Esophagus squamous epithelium (tissue), 5 donors: ENCODE measurements at places on chromosomes 3 and 15.

DNA sequence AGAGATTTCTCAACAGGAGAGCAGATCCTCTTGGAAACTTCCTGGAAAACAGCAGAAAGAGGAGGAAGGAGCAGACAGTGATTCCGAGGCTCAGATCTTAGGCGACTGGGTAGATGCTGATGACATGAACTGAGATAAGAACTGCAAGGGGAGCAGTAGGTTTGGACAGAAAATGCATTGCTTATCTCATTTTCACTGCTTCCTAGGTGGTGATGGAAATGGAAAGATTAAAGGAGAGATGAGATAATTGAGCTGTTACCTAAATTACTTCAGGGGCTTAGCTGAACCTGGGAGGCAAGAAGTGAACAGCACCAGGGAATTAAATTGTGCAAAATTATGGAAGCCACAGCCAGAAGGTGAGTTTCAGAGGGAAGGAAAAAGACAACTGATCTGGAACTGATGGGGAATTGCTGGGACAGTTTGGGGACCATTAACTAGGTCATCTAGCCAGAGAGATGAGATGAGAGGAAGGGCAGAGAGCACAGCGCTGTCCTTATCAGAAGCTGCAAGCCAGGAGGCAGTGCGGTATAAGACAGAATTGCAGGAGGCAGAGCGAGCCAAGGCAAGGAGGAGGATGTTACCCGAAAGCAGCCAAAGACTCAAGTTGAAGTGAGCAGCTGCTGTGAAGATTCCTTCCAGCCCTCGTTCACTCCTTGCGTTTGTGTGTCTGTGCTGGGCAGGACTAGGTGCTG lies 140.4 kb downstream of the SRGAP3 start:
- no peak for DNase-seq

DNA sequence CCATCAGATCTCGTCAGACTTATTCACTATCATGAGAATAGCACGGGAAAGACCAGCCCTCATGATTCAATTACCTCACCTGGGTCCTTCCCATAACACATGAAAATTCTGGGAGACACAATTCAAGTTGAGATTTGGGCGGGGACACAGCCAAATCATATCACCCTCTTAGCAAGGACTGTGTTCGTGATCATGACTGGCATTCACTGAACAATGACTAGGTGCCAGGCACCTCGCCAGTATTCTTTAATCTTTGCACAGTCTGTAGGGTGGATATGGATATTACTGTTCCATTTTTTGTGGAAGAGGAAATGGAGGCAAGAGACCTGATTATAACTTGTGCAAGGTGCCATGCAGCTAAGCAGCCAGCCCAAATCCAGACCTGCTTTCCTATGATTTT lies 77.5 kb downstream of the IGF1R start:
- no peak for DNase-seq

- no peak for DNase-seq
Observed at GRCh38 chr3:170423001-170423615, 4.4 kb downstream of the CLDN11 start.

- no peak for DNase-seq
Observed at GRCh38 chr15:62456011-62456920, 291.2 kb upstream of the C2CD4B start.

DNA sequence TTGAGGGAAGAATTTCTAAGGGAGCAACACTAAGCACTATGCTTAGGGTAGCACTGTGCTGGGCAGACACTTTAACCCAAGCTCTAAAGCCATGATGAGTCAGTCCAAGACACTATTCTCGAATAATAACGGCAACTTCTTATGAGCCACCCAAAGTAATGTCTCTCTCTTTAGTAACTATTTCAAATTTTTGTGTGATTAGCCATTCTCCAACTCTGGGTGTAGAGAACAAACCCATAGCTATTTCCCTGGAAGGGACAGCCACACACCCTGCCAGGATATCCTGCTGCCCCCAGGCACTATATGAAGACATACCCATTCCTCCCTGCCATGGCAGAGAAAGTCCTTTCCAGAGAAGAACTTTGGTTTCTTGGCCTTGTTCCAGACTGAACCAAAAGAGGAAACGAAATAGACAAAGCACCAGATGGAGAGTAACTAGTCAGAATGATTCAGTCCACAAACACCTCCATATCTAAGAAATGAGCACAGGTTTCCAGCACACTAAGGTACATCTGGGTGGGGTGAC lies 384.9 kb upstream of the THBS1 start:
- DNase-seq: no peak

- DNase-seq: no peak
Observed at GRCh38 chr15:57377478-57377847, 1.2 kb downstream of the CGNL1 start.

DNA sequence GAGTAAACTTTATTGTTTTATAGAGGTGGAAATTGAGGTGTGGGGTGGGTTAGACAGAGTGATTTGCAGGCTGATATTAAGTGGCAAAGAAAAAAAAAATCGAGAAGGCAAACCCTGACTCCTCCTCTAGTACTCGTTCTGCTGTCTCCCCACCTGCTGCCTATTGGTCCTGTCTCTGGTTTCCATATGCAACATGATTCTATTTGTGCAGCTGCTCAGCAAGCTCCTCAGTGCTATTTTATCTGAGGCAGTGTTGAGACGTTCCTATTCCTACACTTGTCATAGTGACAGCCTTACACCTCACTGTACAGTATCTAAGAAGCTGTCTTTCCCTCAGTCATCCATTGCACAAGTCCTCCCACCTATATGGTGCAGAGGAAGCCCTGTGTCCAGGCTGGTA lies 45.1 kb downstream of the RSL24D1 start:
- no peak for DNase-seq

DNA sequence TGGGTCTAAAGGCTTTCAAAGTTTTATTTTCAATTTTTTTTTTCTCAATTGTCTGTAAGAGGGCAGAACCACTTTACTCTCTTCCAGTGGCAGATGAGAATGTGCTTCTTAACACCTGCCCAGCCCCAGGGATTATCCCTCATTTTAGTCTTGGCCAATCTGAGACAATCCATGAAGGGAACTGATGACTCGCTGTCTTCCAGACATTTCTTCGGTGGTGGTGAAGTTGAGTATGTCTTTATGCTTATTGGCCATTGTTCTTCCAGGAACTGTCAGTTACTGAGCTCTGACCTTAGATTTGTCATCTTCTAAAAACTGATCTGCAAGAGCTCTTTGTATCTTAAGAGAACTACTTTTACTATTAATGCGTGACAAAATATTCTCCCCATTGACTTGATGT lies 139.5 kb downstream of the TJP1 start:
- no peak for DNase-seq

GRCh38 chr15:27249760-27250109 lies 278.8 kb downstream of the GABRG3 start:
- no peak for DNase-seq

DNA sequence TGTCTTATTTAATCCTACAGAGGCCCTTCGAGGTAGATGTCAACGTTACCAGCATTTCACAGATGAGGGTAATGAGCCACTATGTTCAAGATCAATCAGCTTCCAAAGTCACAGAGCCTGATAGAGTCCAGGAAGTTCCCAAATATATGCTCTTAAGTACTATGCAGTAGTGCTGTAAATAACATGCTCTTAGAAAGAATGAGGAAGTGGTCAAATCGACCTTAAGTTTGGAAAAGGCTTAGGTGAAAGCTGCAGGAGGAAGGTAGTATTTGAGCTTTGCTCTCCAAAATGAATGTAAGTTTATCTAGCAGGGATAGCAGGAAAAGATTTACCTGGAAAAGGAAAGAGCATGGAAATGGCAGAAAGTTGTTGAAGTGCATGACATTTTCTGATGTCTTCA lies 234.0 kb downstream of the RBMS3 start:
- DNase-seq: no peak

DNA sequence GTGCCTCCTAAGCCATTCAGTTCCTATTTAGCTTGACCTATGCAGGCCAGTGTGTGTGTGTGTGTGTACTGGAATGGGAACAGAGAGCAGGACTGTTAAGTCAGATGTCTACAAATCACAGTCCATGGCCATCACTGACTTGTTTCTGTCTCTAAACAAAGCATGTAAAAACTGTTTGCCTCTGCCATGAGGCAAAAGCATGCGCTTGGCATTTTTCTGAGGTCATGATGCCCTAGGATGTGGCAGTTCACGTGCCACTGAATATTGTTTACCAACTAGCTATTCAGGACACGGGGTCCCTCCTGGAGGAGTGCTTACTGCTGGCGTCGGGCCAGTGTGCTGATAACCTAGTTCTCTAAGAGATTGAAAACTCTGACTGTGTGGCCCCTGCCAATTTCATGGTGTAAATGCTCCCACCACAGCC lies 8.2 kb upstream of the ATP13A3 start:
- no peak for DNase-seq

DNA sequence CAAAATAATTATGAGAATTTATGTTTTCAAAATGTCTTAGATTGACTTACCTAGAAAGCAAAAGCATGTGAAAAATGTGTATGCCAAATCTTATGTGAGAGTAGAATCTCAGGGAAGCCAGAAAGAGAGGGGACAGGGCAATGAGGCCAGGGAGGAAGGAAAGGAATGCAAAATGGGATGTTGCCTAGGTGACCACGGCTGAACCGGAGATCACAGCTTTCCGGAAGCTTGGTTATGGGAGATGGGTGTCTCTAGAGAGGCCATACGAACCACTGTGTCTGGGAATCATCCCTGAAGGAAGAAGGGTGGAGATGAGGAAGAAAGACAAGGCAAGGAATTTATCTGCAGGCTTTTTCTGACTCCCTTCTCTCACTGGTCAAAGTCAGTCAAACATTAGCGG lies 76.0 kb downstream of the SUCLG2 start:
- DNase-seq: no peak

- no peak for DNase-seq
Observed at GRCh38 chr3:55687526-55687925, 200.4 kb upstream of the WNT5A start.

DNA sequence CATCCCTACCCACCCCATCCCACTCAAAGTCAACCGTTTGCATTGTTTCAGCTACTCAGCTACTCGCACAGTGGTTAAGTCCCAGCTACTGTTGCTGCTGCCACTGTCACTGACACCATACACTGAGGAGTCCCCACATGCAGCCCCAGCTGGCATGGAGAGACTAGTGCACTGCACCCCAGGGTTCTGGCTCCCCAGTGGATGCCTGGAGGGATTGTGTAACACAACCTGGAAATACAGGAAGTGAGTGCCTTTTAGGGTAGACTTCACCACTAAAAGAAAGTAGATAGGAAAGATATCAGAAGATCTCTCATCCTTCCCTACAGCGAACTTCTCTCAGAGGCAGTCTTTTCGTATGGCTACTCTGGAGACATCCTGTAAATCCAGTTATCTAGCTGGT lies 169.2 kb upstream of the STRIT1 start:
- DNase-seq: no peak

- no peak for DNase-seq
Observed at GRCh38 chr3:176074096-176074495, 1123.2 kb downstream of the TBL1XR1 start.

- DNase-seq: no peak
Observed at GRCh38 chr3:126372413-126373145, 15.4 kb upstream of the KLF15 start.

DNA sequence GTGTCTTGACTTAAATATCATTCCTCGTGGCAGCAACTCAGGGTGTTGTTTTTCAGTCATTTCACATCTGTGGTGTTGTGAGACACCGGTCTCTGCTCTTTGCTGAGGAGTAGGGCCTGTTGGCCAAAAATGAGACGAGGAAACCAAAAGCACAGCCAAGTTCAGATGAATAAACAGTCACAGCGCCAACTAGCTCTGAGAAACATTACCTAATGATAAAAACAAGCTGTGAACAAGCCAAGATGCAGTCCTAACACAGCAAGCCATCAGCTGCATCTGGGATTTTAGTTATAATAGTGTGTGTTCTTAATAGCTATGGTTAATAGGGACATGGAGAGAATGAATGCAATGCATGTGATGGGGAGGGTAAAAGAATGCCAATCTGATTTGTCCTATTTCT lies 843.4 kb upstream of the DPPA4 start:
- no peak for DNase-seq

DNA sequence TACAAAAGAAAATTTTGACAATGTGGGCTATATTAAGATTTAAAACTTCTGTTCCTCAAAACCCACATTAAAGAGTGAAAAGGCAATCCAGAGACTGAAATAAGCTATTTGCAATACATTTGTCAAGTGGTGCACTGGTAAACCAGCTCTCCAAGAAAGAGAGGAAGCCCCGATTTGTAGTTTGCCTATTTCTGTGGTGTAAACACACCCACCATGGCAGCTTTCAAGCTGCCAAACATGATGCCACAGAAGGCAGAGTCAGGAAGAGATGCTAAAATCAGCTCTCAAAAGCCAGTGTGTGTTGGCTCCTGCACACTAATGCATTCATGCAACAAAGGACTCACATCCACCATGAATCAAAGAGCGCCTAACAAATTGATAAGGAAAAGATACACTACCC lies 17.5 kb downstream of the RFTN1 start:
- DNase-seq: no peak

DNA sequence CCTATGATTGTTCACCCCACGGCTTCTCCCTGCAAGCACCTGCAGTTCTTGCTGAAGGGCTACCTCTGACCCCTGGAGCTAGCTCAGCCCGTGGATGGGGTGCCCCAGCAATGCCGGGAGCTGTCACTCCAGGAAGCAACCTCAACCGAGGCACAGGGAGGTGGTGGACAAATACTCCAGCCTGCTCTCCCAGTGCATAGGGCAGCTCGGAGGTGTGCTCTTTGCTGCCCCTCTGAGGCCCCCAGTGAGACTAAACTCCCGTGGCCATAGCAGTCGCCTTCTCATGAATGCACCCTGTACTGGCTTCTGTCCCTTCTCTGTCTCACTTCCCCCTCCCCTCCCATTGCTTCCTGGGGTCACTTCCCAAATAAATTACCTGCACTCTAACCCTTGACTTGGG lies 48.5 kb downstream of the LINGO1 start:
- no peak for DNase-seq

- no peak for DNase-seq
Observed at GRCh38 chr15:48447657-48448056, 116.4 kb downstream of the DUT start.

DNA sequence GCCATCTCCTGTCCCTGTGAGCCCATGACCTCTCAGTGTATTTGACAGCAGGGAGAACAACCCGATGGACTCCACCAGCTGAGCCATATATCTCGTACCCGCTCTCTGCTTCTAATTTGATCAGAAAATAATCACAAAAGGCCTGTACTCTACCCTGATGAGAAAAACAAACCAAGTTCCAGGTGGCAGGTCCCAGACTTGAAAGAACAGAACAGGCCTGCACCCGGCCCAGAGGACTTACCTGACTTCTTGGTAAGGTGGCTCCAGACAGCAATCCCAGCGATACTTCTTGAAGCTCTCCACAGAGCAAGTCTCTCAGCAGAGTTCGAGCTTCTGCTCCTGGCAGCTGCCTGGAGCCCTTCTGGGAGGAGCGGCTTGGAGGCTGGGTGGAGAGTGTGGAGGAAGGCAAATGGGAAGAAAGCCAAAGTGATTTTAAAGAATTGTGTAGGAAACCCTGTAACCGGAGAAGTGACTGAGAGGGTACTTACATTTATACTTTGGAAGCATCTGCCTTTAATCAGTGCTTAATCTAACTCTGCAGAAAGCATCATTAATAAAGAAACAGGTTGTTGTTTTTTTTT lies 91.6 kb downstream of the SCN11A start:
- no peak for DNase-seq

DNA sequence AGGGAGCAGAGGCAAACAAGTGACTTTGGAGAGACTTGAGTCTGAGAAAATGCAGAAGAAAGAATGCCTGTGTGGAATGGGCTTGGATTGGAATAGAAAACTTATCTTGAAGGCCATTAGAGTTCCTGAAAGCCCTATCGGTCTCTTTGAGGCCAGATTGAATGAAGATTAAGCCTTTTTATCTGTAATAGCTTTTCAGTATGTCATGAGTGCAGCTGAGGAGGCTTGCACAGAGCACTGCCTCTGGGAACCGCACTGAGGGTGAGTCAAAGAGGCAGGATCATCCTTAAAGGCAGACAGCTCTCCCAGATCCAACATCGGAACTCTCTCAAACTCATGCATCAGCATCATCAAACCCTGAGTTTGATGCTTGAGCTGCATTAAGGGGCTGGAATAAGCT lies 515.2 kb downstream of the NTRK3 start:
- no peak for DNase-seq
